ENCODE measurements at places on chromosomes 3 and 15. TPM values are rescaled to one million over a fixed set of nuclear protein-coding genes. Genes with fewer than 3 reads are reported as not detected.

Gene UROC1
- polyA plus RNA-seq = 0.13 TPM

Gene TNNC1
- polyA plus RNA-seq = 6.6 TPM

Gene IQSEC1
- polyA plus RNA-seq = 37.6 TPM

Gene FAM107A
- 5.2 TPM for polyA plus RNA-seq

Gene RPUSD2
- 12.7 TPM for polyA plus RNA-seq

Gene FBXW12
- 0.37 TPM for polyA plus RNA-seq

Gene GOLGA6L4
- polyA plus RNA-seq = 15.6 TPM
